HepG2 (cell line): ENCODE measurements at places on chromosomes 16 and 17. TPM values are rescaled to one million over a fixed set of nuclear protein-coding genes. Genes with fewer than 3 reads are reported as not detected.

- peak overlapping the region; percentile 25 for H3K27ac ChIP-seq
- H3K36me3 ChIP-seq: no peaks in the 10 kb centered on the region
- H3K4me1 ChIP-seq: peaks cover 36% of the 10 kb centered on the region
- peak; percentile 71 for DNase-seq
- peaks cover 21% of the 10 kb centered on the region for H3K27me3 ChIP-seq
- H3K4me3 ChIP-seq: no peak overlapping the region
Observed at GRCh38 chr16:84414789-84415326, 46.5 kb downstream of the ATP2C2 start.

GRCh38 chr16:31201582-31202413, 762 bp downstream of the PYCARD start:
- H3K4me3 ChIP-seq: peak overlapping the region; percentile 61
- H3K27ac ChIP-seq: no peak overlapping the region
- peaks cover 48% of the 10 kb centered on the region for H3K4me1 ChIP-seq
- H3K36me3 ChIP-seq: no peaks in the 10 kb centered on the region
- no peaks in the 10 kb centered on the region; the same call in 1 of the 2 replicates for H3K27me3 ChIP-seq
- DNase-seq: no peak

APOBR gene
- 0.03 TPM in 2 replicates for polyA plus RNA-seq

DNA sequence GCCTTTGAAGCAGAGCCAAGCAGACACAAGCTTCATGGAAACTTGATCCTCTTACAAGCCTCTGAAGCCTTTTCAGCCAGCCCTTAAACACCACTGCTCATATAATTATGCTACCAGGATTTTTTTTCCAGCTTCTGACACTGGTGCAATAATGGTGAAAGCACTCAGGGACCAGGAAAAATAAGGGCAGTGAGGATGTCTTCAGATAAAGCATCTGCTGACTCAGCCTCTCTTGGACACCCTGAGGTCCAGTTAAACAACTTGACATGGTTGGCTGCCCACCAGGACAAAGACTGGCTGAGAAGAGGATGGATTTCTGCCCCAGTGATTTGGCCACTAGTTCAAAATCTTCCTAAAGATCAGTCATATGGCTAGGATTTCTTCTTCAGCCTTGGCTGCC, 124.2 kb upstream of the N4BP1 start:
- DNase-seq: no peak
- no peaks in the 10 kb centered on the region for H3K36me3 ChIP-seq
- no peaks in the 10 kb centered on the region for H3K27me3 ChIP-seq
- H3K4me3 ChIP-seq: no peak overlapping the region

DNA sequence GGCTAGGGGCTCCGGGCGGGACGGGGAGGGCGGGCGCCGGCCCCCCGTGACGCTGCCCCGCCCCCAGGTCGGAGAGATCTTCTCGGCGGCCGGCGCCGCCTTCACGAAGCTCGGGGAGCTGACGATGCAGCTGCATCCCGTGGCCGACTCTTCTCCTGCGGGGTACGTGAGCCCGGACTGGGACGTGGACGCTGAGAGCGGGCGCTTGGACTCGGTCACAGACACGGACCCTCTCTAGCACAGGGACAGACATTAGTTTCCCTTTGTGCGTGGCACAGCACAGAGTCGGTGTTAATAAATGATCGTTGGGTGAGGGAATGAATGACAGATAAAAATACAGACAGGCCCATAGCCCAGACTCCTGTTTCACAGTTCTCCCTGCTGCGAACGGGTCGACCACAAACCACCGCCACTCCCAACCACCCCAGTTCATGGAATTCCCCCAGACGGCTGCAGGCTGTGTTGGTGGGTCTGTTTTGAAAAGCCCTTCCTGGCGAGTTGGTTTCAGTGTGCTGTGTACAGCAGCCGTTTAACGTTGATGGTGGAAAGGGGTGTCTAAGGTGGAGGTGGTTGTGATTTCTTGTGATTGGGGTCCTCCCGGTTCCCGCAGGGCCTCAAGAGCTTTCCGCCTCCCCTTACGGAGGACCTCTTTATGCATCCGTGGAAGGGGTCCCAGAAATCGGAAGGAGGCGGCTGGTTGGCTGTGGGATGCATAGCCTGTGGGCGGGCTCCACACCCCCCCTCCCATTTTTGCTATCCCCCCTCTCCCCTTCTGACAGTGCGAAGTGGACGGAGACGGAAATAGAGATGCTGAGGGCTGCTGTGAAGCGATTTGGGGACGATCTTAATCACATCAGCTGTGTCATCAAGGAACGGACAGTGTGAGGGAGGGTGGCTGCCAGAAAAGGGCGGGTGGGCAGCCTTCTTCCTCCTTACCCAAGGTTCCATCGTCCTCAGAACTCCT, 2.9 kb downstream of the RNASEK start:
- H3K4me1 ChIP-seq: peaks cover 40% of the 10 kb centered on the region
- H3K27ac ChIP-seq: peak overlapping the region; percentile 98
- H3K27me3 ChIP-seq: no peaks in the 10 kb centered on the region; the same call in 2 of the 3 replicates
- peak overlapping the region; percentile 63; the same call in 1 of the 2 replicates for H3K4me3 ChIP-seq

SLFN11 gene
- not detected in 2 replicates for polyA plus RNA-seq

- H3K27ac ChIP-seq: no peak overlapping the region
- H3K36me3 ChIP-seq: no peaks in the 10 kb centered on the region
- DNase-seq: no peak
Observed at GRCh38 chr16:61969077-61969382, 67.2 kb downstream of the CDH8 start.

DNA sequence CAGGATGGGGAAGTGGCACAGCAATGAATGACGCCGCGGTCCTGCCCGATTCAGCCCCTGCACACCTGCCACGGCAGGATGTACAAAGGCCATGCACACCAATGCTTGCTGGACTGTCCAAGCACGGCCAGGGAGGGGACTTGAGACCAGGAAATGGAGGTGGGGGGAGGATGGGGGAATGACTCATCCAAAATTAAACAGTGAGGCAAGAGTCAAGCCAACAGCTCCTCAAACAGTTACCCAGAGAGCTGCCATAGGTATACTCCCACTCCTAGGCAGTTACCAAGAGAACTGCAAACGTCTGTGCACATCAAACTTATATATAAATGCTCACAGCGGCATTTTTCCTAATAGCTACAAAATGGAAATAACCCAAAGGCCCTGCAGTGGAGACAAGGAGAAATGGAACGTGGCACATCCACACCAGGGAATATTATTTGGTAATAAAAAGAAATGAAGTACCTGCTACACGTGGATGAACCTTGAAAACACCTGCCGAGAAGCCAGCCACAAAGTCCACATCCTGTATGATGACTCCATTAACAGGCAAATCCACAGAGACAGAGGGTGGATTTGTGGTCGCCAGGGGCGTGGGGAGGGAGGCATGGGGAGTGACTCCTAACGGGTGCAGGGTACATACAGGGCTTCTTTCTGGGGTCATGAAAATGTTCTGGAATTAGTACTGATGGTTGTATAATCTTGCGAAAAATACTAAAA, 54.1 kb downstream of the VAC14 start:
- peak; percentile 99 for DNase-seq
- peak overlapping the region; percentile 93 for H3K27ac ChIP-seq
- peaks cover 18% of the 10 kb centered on the region for H3K36me3 ChIP-seq
- H3K27me3 ChIP-seq: no peaks in the 10 kb centered on the region
- peaks cover 56% of the 10 kb centered on the region for H3K4me1 ChIP-seq

DNA sequence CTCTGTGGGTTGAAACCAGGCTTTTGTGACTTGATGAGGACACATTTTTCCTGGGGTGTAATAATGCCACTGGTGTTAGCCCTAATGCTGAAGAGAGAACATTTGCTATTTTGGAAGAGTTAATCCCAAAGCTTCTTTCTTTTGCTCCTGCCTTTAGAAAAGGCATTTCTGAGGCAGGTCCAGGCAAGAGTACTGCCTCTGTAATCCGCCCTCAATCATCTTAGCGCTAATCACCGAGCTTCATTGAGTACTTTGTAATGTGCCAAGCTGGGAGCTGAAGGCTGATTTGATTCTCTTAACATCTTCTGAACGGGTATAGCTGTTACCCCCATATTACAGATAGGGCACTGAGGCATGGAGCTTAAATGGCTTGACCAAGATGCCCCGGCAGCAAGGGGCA, 60.3 kb downstream of the AKAP1 start:
- no peak overlapping the region for H3K4me3 ChIP-seq
- DNase-seq: no peak
- H3K27me3 ChIP-seq: peaks cover 48% of the 10 kb centered on the region
- H3K4me1 ChIP-seq: 0 out of 2 replicates have a peak, but pooled peaks cover 4% of the 10 kb centered on the region
- no peak overlapping the region for H3K27ac ChIP-seq

DNA sequence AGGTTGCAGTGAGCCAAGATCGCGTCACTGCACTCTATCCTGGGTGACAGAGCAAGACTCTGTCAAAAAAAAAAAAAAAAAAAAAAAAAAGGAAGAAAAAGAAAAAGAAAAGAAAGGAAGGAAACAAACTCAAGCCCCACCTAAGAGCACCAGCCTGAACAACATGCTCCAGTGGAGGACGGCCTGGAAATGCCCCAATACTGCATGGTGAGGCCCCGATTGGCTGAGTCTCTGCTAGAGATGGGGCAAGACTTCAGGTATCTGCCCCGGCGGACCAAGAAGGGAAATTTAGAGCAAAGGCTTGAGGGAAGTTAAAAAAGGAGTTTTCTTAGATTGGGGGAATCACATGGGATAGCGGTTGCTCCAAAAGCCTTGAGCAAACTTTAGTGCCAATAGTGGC, 10.4 kb upstream of the ZNF652 start:
- H3K27me3 ChIP-seq: no peaks in the 10 kb centered on the region; the same call in 1 of the 2 replicates
- no peaks in the 10 kb centered on the region for H3K36me3 ChIP-seq
- no peak overlapping the region for H3K4me3 ChIP-seq
- no peak for DNase-seq
- H3K27ac ChIP-seq: no peak overlapping the region

GRCh38 chr17:50479522-50480141, 972 bp downstream of the RSAD1 start:
- H3K27ac ChIP-seq: peak overlapping the region; percentile 80
- H3K4me1 ChIP-seq: peaks cover 52% of the 10 kb centered on the region
- H3K36me3 ChIP-seq: peaks cover 8% of the 10 kb centered on the region
- H3K4me3 ChIP-seq: peak overlapping the region; percentile 71
- peak; percentile 87 for DNase-seq

PDE6G gene
- 4.9 and 6.7 TPM in 2 replicates for polyA plus RNA-seq

GFOD2 gene
- 11.1 and 12.8 TPM in 2 replicates for polyA plus RNA-seq

FBXO39 gene
- 0.09 and 0.17 TPM in 2 replicates for polyA plus RNA-seq
